Fibroblast of lung (primary cell): ENCODE measurements at places on chromosomes 2 and 18. TPM values are rescaled to one million over a fixed set of nuclear protein-coding genes. Genes with fewer than 3 reads are reported as not detected.

UPP2 gene
- not detected in 2 replicates for total RNA-seq

AAK1 gene
- 21.1 and 45.7 TPM in 2 replicates for total RNA-seq

CCNYL1 gene
- 5.4 and 8.8 TPM in 2 replicates for total RNA-seq

SCN9A gene
- total RNA-seq = 58.6 and 105 TPM in 2 replicates

ZFP36L2 gene
- 11.6 and 16.7 TPM in 2 replicates for total RNA-seq

PDCD1 gene
- not detected in 2 replicates for total RNA-seq

STPG4 gene
- 0.26 and 0.33 TPM in 2 replicates for total RNA-seq

TNFAIP6 gene
- total RNA-seq = 33.1 and 53.8 TPM in 2 replicates

MAP3K19 gene
- not detected in 2 replicates for total RNA-seq

ZNF385B gene
- under 0.01 TPM in 1 of 2 replicates, not detected in the other for total RNA-seq

ZNG1B gene
- 29.0 and 36.8 TPM in 2 replicates for total RNA-seq

SRD5A2 gene
- total RNA-seq = not detected in 2 replicates

PTPN2 gene
- 23.6 and 24.1 TPM in 2 replicates for total RNA-seq

UGT1A4 gene
- not detected in 2 replicates for total RNA-seq

PLCD4 gene
- total RNA-seq = 3.9 and 10.7 TPM in 2 replicates

EPAS1 gene
- 82.4 and 120 TPM in 2 replicates for total RNA-seq

ANKRD36B gene
- 23.1 and 26.7 TPM in 2 replicates for total RNA-seq

MAP3K20 gene
- 120 and 138 TPM in 2 replicates for total RNA-seq

TFPI gene
- total RNA-seq = 111 and 117 TPM in 2 replicates

PROM2 gene
- 0.26 and 0.33 TPM in 2 replicates for total RNA-seq

RUFY4 gene
- total RNA-seq = not detected in 2 replicates

RGPD3 gene
- 0.17 and 0.26 TPM in 2 replicates for total RNA-seq

UGT1A1 gene
- total RNA-seq = not detected in 2 replicates

GALNT14 gene
- under 0.01 and 0.83 TPM in 2 replicates for total RNA-seq

RAB27B gene
- total RNA-seq = 0.77 and 0.99 TPM in 2 replicates
